Fibroblast of upper back skin (primary cell): ENCODE measurements at places on chromosomes 7 and 10.

GRCh38 chr7:114152314-114152938 lies 233.6 kb upstream of the PPP1R3A start:
- no peak for DNase-seq

- DNase-seq, result peak; percentile 76
Observed at GRCh38 chr7:66150471-66150870, 35.8 kb downstream of the CRCP start.

- no peak for DNase-seq
Observed at GRCh38 chr7:82317257-82317721, 126.3 kb downstream of the CACNA2D1 start.

DNA sequence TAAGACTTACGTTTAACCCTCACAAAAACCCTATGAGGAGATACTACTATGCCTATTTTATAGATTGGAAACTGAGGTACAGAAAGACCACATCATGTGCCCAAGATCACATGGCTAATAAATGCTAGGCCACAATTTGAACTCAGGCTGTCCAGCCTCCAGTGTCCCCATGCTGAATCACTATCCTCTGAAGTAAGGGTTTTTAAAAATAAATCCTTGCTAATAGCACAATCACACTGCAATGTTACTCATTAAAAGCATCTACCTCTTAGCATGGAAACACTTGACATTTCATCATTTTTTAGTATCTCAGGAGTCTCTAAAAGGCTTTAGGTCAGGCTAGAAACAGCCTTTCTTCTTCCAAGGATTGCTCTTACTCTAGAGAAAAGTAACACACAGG lies 50.0 kb upstream of the PPP1R3C start:
- no peak for DNase-seq

DNA sequence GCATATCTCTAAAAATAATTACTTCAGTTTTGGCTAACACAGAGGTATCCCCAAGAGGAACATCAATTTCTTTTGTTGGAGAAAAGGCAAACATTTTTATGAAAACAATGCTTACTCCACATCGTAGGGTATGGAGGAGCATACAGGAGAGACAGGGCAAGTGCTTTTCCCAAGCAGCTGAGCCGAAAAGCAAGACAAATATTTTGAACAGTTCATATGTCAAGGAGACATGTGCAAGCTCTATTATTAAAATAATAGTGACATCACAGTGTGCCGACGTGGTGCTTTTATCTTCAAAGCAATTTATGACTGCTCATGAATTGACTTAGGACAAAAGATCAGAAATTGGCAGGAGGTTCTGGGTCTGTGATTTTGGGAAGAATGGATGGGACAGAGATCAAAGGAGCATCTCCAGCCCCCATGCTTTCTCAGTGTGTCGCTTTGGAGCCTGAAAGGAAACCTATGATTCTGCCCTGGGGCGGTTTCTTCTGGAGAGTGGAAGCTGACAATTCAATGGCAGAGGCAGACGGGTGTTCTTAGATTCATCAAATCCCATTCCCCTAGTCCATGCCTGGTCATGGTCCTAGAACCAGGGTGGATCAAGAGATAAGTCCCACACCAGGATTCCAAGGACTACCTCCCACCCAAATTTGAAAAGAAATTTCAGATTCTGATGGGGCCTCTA lies 97.1 kb downstream of the JCAD start:
- DNase-seq, result no peak

- no peak for DNase-seq
Observed at GRCh38 chr7:22549051-22549450, 49.1 kb upstream of the STEAP1B start.

- DNase-seq, result no peak
Observed at GRCh38 chr10:3241274-3241921, 68.8 kb upstream of the PITRM1 start.

DNA sequence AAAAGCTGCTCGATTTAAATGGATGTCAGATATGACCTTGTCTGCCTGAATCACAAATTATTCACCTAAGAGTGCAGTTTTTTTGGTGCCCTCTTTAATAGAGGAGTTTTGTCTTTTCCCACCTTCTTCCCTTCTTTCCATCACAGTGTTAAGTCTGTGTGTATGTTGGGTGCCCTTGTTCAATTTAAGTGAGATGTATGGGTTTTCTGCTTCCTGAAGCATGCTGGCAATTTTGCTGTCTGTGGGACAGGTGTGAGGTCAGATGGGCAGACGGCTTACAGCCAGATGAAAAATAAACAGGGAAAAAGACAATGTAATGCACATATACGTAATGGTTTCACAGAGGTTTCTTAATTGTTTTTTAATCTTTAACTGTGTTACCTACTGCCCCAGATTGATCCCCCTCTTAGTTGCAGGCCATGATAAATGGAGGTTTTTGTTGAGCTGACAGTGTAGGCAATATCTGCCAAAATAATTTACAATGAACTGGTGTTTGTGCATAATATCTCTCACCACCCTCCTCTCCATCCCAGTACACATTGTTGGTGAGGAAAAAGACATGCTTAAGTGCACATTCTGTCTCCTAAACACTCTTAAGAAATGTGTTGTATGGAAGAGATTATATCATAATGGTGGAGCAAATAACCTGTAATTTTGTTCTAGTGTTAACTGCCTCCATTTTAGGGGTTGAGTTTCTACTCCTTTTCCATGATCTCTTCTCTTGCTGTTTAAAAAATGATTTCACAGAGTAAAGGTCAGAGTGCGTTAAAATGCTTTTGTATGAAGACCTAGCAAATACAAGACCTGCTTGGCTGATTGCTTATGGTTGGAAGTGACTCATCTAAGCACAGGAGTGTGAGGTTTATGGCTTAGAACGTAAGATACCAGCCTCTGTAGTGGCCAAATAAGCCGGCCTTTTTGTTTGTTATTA lies 123.9 kb downstream of the LRRC4 start:
- no peak for DNase-seq

- peak; percentile 92 for DNase-seq
Observed at GRCh38 chr7:107972075-107972482, 30.9 kb downstream of the LAMB1 start.

- no peak for DNase-seq
Observed at GRCh38 chr7:152663148-152663740, 12.7 kb downstream of the XRCC2 start.
